Urinary bladder (tissue), 4 donors: ENCODE measurements at places on chromosomes 16 and 17. TPM values are rescaled to one million over a fixed set of nuclear protein-coding genes. Genes with fewer than 3 reads are reported as not detected.

- DNase-seq, result no peak
Observed at GRCh38 chr16:54505549-54506213, 219.1 kb upstream of the IRX3 start.

GRCh38 chr17:66508896-66509844, 206.8 kb downstream of the PRKCA start:
- DNase-seq, result no peak

DNA sequence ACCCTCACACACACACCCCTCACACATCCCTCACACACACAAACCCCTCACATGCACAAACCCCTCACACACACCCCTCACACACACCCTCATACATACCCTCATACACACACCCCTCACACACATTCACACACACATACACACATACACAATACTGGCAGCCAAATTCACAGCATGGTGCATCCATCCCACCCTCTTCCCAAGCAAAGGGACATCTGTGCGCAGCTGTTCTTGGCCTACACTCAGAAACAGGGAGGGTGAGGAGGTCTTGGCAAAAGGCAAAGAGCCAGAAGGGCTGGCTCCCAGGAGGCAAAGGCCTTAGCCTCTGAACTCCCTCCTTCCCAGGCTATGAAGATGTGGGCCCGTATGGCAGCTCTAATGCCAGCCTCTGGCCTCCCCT, 23.4 kb downstream of the C17orf67 start:
- DNase-seq, result no peak

DNA sequence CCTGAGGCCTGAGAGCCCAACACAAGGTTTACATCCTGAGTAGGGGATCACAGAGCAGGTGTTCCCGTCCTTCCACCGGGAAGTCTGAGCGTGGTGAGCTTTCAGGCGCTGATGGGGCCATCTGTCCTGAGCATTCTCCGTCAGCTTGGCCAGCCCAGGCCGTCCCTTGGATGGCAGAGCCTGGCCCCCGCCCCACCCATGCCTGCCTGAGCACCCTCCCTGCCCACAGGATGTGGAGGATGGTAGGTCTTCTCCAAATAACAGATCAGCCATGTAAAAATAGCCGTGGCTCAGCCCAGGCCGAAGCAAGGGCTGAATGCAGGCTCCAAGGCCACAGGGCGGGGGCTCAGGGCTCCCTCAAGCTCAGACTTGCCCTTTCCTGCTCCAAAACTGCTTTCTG, 20.2 kb downstream of the SPNS2 start:
- DNase-seq, result no peak

Gene ABI3
- 3.0 TPM for total RNA-seq

GRCh38 chr17:32774695-32775084, 102.2 kb downstream of the MYO1D start:
- no peak for DNase-seq

GRCh38 chr17:81378941-81379511, 16.2 kb upstream of the BAHCC1 start:
- DNase-seq, result no peak

DNA sequence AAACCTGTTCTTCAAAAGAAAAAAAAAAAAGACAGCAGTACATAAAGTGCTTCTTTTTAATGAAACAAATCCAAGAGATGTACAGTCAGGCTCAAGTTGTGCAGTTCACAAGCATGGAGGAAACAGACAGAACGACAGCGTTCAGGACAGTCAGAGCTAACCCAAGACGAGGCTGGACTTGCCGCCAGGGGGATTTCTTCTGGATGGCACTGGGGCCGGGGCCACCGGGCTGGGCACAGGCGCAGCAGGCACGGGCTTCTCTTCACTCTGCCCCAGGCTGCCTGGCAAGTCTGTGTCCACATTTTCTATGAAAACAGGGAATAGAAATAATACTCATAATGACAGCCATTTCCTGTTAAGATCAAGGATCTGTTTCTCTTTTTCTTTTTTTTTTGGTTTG, 4.4 kb upstream of the NT5C start:
- no peak for DNase-seq

- DNase-seq, result no peak
Observed at GRCh38 chr16:26335236-26335853, 643.6 kb downstream of the HS3ST4 start.

- DNase-seq, result no peak
Observed at GRCh38 chr17:75269844-75270217, 1.2 kb downstream of the MIF4GD start.

GRCh38 chr17:35734396-35734795, 3.0 kb downstream of the RASL10B start:
- no peak for DNase-seq

Gene ZFP1
- 34.0 TPM for total RNA-seq

Gene CCL8
- total RNA-seq, result 1.0 TPM

Gene RAMP2
- 16.0 TPM for total RNA-seq

DNA sequence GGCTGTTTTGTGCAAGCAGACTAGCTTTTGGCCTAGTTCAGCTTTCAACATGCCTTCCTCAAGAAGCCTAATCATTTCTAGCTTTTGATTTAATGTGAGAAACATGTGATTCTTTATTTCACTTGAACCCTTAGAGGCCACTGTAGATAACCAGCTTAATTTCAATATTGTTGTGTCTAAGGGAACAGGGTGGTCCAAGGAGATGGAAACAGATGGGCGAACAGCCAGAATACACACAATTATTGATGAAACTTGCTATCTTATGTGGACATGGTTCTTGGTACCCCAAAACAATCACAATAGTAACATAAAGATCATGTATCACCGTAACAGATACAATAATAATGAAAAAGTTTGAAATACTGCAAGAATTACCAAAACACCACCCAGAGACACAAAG, 4.8 kb downstream of the NPRL3 start:
- no peak for DNase-seq

DNA sequence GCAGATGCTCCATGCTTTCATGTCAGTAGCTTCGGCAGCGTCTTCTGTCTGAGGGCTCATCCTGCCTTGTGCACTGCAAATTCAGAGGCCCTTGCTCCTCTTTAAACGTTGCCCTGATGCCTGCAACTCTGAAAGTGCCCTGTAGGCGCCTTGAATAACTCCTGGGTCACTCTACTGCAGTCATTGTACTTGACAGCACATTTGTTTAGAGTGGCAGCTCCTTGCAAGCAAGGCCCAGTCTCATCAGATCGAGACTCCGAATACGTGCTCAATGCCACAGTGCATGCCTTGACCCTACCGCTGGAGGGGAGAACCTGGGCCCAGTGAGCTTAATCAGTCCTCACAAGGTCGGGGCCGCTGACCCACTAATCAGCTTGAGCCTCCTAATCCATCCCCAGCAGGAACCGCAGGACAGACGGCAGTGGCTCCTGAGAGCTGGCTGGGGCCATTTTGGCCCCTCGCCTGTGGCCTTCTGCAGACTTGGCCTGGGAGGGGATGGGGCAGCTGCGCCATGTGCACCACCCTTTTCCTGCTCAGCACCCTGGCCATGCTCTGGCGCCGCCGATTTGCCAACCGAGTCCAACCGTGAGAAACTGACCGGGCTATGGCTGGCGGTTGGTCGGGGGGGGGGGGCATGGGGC, at the start of gene PRCD:
Gene PRCD (plus strand): TSS at position 414 of the 641 bp plus-strand sequence. CDS start 98 bp downstream, at position 512.
- DNase-seq, result no peak

DNA sequence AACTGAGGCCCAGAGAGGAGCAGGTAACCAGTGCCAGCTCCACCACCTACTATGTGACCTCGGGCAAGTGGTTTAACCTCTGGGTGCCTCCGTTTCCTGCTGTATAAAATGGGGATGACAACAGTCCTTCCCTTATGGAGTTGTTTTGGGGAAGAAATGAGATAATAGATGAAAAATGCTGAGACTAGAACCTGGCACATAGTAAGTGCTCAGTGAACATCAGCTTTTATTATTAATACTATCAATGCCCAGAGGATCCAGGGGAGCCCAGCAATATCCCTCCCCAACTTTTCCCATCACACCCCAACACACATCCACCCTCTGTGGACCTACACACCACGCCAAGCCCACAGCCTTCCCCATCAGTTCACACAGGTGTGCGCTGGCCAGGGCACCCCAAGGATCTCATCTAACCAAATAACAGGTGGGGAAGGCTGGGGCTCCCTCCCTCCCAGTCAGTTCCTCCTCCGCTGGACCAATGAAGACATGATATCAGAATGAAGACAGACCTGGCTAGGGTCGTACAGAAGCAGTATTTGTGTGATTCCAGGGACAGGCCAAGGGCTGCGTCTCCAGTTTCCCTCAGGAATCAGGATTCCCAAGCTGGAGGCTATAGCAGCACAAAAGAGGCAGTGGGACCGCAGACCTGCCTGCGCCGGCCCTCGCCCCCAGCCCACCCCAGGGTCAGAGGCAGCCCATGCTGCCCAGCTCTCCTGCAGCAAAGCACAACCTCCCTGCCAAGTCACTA, 1.8 kb downstream of the ATP2A3 start:
- DNase-seq, result no peak

Gene ETV4
- 0.95 TPM for total RNA-seq

DNA sequence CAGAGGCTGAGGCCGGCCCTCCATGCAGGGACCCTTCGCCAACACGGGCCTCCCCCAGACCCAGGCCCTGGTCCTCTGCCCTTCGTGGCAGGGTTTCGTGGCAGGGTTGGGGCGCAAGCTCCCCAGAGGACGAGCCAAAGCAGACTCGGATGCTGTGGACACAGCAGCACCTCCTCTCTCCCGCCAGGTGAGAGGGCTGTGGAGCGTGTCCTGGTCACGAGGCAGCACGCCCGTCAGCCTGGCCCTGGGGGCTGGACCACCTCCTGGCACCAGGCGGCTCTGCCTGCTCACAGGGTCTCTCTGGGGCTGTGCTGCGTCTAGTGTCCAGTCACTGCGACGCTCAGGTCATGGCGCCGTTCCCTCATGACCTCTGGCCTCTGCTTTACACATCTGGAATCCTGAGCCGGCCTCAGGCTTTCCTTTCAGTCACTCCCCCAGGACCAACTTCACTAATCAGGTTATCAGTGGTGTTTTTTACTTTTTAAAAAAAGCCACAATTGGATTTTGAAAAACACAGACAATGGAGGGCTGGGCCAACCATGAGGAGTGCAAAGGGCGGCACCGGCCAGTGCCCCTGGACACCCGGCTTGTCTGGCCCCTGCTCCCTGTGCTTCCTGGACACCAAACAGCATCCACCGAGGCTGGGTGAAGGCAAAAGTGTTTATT, 5.4 kb downstream of the NDUFAF8 start:
- DNase-seq, result no peak

- no peak for DNase-seq
Observed at GRCh38 chr17:4676791-4677190, 27.1 kb downstream of the PELP1 start.

- no peak for DNase-seq
Observed at GRCh38 chr17:81253358-81254131, 14.4 kb downstream of the NDUFAF8 start.

DNA sequence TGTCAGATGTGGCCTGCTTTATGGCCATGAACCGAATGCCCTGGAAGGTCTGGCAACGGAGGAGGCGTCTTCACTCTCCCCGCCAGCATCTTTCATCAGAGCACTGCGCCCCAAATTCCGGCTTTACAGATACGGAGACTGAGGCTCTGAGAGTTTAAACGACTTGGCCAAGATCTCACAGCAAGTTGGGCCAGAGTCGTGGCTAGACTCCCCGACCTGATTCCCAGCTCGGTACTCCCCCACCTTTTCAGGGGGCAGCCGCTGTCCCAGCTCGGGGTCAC, 1.7 kb downstream of the NGFR start:
- no peak for DNase-seq

DNA sequence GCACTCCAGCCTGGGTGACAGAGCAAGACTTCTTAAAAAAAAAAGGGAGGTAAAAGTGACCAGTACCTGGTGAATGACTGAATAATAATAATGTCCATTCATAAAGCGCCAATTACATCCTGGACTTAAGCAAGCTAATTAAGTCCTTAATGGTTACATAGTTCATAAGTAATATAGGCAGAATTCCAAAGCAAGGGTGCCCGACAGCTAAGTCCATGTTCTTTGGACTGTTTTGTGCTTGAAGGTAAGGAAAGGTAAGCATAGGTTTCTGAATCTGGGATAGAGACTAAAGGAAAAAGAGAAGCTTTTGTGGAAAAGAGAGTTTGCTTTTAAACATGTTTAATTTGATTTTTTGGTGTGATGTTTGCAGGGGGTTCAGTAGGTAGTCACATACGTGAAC, 9.8 kb downstream of the POLR2A start:
- no peak for DNase-seq

Gene OR1A1
- total RNA-seq, result not detected

Gene CALB2
- 1.4 TPM for total RNA-seq

GRCh38 chr16:81723098-81723723, 55.9 kb upstream of the PLCG2 start:
- DNase-seq, result peak; percentile 61

Gene TP53TG3B
- not detected for total RNA-seq

GRCh38 chr17:48026502-48027321, 10.9 kb downstream of the COPZ2 start:
- no peak for DNase-seq

DNA sequence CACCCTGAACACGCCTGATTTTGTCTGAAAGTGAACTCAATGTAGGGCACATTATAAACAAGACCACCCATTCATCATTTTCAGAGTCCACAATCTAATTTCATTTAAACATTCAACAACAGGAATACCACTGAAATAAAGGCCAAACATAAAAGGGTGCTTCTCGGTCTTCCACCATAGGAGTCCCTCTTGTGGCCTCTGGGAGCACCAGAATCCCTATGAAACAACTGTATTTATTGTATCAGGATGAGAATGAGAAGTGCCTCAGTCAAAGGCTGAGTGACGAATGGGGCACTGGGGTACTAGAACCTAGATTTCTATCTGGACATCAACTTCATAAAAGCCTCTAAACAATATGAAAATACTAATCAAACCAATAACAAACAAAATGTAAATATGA, 40.4 kb downstream of the NXPH3 start:
- DNase-seq, result no peak

- peak; percentile 78 for DNase-seq
Observed at GRCh38 chr16:72927199-72928089, 120.5 kb downstream of the ZFHX3 start.

- no peak for DNase-seq
Observed at GRCh38 chr16:87721622-87722585, 43.9 kb downstream of the KLHDC4 start.

Gene MAF
- total RNA-seq, result 39.1 TPM

Gene CNTROB
- total RNA-seq, result 23.8 TPM

Gene SHISA9
- total RNA-seq, result 0.48 TPM

Gene RHBDL3
- total RNA-seq, result 1.9 TPM

GRCh38 chr16:56195151-56195550, 3.9 kb downstream of the GNAO1 start:
- DNase-seq, result no peak

DNA sequence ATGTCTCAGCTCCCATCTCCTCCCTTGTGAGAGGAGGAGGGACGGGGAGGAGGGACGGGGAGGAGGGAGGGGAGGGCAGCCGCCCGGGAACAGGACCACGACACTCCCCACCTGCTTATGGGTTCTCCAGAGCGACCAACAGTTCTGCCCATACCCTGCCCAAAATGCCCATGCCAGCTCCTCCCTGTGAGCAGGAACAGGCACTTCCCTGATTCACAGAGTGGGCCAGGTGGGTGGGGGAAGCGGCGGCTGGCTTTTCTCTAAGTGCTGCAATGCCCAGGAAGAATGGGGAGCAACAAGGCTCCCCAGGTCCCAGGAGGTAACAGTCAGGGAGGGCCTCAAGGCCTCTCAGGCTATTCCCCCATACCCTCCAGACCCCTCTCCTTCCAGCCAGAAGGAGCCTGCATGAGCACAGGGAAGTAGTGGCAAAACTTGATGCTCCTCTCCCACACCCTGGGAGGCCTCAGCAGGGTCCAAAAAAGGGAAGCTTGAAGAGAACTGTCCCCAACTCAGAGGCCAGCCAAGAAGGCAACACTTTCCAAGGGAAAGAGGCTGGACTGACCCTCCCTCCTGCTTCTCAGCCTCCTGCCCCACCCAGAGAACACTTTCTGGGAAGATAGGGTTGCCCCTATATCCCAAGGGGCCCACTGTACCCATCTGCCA, 53.8 kb downstream of the MYO18A start:
- no peak for DNase-seq

- no peak for DNase-seq
Observed at GRCh38 chr17:45923511-45924268, 29.3 kb downstream of the MAPT start.

Gene MMP15
- total RNA-seq, result 10.6 TPM
